ENCODE measurements at places on chromosomes 3 and 15.

GRCh38 chr3:71906976-71907375 lies 122.0 kb upstream of the PROK2 start:
- no peak for DNase-seq

- no peak for DNase-seq
Observed at GRCh38 chr15:71349736-71350526, 234.7 kb downstream of the THSD4 start.

DNA sequence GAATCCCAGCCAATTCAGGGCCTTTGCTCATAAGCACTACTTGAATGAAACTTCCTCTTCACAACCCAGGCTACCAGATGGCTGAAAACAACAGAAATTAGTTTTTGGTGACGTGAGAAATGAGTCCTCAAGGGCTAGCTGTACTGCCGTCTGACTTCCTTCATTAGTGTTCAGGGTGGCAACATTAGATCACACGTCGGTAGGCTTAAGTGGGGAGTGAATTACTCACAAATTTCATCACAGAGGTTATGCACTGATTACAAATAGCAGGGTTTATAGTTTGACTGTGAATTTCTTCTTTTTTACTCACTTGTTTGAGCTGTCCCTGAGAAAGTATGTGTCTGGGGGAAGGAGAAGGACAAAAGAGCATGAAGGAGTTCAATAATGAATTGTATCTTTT lies 397.2 kb downstream of the GAP43 start:
- DNase-seq, result peak; percentile 14

DNA sequence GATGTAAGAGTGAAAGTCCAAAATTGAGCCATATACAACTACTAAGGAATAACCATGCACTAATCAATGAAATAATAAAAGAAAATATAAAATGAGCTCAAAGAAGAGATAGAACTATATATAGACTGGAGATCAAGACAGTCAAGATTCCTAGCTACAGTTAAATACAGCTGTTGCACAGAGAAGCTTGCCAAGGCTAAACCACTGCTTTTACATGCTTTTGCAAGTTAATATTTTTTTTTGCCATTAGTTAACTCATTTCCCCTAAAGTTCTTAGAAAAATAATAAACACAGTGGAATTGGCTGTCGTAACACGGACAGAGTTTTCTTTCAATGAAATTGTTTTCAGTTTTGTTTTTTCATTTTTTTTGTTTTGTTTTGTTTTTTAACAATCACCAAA lies 123.0 kb downstream of the VGLL3 start:
- DNase-seq, result no peak

- no peak for DNase-seq
Observed at GRCh38 chr15:80194914-80195313, 42.1 kb downstream of the FAH start.

- DNase-seq, result peak; percentile 85
Observed at GRCh38 chr15:65532738-65533051, 2.4 kb downstream of the HACD3 start.

- DNase-seq, result no peak
Observed at GRCh38 chr15:25783607-25784540, 79.3 kb downstream of the ATP10A start.

DNA sequence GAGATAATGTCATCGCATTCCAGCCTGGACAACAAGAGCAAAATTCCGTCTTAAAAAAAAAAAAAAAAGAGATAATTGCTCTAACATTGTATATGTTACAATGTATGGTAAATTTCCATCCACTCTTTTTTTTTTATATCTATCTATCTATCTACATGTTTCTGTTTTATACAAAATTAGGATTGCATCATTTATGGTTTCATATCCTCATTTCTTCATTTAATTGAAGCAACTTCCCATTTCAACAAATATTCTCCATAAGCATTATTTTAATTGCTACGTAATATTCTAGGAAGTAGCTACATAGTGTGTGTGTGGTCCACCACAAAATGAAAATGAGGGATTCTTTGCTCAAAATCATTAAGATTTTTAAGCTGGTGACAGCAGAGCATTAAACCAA lies 18.4 kb downstream of the RBP1 start:
- DNase-seq, result no peak

- DNase-seq, result no peak
Observed at GRCh38 chr3:17539436-17539835, 203.0 kb downstream of the TBC1D5 start.

DNA sequence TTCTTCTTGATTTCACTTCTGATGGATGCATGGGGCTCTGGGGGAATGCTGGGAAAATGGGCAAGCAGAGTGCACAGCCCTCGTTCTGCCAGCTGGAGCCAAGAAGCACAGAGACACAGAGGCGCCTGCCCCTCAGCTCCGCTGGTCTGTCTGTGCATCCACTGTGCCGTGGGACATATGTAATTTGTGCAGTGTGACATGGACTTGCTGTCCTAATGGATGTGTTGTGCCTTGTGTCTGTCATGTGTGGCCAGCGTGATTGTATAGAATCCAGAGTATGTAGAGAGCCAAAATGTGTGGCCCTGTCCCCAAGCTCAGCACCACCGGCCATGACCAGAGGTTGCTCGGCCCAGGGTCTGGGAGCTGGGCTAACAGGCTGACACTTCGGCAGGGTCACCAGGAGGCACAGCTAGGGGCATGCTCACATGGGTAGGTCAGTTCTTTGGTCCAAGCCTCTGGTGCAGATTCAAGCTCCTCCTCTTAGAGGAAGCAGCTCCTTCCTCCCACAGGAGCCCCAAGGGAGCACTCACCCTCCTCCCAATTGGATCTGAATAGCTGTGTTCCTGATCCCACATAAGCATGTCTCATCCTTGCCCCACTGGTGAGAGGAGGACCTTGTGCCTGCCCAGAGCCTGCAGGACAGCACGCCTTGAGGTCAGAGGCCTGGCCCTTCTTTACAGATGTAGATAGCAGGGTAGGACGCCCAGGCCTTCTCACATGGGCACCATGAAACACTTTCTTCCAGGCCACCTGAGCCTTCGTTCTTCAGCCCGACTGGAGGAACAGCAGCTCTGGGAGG lies 100.8 kb upstream of the ABHD17C start:
- DNase-seq, result no peak

- DNase-seq, result peak; percentile 67
Observed at GRCh38 chr3:89572261-89572660, 464.8 kb downstream of the EPHA3 start.
